BE2C (cell line): ENCODE measurements at places on chromosomes 12 and 14.

GRCh38 chr12:10205220-10205807 is 7.4 kb upstream of the GABARAPL1 start:
- no peak for DNase-seq

DNA sequence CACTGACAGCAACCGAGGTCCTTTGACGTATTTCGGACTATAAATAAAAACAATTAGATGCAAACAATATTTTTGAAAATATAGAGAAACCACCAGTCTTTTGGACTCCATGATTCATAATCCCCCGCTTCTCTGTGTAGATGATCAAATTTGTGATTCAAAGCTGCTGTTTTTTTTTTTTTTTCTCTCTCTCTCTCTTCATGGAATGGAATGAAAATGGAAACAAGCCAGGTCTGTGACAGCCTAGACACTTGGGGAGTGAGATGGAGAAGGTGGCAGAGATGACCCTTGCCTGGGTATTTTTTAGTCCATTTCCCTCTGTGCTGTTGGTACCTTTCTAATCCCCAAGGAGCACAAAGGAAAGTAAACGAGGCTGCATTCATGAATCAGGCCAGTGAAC is 248.5 kb downstream of the GLT1D1 start:
- DNase-seq = no peak

DNA sequence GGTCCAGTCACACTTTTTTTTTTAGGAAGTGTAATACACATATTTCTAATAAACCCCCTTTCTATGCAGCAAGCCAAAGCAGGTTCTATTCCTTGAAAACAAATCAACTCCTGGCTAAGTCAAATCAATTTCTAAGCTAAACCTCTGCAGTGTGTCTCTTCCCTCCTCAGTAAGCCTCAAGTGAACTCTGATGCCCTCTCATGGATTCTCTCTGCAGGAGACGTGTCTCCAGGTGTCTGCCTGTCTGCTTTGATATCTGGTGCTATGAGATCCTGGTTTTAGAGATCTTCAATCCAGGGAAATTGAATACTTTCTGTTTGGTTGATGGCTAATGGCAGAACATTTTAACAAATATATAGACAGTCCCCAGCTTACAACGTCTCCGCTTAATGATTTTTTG is 791.7 kb downstream of the AACS start:
- DNase-seq = no peak

DNA sequence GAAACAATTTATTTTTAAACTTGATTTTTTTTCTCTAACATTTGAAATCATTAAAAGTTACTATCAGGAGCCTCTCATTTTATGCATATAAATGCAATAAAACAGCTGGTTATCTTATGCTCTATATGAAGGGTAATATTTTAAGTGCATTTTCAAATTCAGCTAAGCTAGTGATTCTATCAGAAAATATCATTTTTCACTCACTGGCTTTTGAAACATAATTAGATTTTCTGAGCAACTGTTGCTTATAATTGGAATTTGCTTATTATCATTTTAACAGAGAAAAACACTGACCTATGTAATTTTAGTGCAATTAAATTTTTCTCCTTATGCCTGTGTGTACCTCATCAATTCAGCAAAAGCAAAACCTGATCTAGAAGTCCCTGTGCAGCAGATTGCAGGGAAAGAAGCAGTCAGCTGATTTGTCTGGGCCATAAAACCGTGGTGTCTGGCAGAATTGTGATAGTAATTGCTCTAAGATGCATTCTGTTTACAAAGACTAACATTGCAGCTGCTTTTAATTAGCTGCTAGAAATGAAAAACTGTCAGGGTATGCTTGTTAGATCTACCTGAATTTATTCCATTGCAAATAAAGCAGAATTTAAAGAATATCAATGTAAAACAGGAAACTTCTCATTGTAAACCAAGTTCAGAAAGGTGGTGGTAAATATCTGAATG is 75.0 kb downstream of the BICD1 start:
- DNase-seq = peak; percentile 39

DNA sequence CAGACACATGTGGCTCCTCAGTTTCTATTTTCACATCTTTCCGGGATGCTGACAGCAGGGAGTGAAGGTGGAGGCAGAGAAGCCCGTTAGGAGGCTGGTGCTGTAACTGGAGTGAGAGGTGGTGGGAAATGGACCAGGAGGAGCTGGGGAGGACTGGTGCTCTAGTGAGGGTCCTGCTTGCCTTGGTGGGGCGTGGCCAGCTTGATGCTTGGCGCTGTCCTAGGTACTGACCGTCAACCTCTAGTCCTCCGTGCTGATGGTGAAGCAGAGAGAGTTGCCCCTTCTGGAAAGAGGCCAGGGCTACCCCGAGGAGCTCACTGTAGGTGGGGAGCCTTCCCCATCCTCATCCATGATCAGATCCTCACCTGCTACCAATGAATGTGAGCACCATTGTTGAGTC is 1.4 kb downstream of the TRMT61A start:
- no peak for DNase-seq

GRCh38 chr14:54715239-54715638 is 148.3 kb downstream of the SAMD4A start:
- DNase-seq = no peak

DNA sequence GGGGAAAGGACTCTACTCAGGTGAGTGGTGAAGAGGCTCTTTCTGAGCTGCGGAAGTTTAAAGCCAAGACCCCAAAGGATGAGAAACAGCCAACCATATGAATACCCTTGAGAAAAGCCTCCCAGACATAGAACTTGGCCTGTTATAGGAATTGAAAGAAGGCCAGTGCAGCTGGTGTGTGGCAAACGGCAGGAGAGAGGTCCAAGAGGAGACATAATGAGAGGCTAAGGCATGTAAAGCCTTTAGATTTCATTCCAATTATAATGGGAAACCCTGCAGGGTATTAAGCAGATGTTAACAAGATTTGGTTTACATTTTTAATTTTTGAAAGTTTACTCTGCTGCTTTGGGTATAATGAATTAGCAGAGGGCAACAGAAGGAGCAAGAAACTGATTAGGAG is 552.1 kb upstream of the FBXO33 start:
- no peak for DNase-seq

GRCh38 chr12:13345722-13346121 is 149.2 kb downstream of the EMP1 start:
- DNase-seq = no peak

GRCh38 chr12:24553259-24553658 is 395.6 kb downstream of the BCAT1 start:
- DNase-seq = no peak

DNA sequence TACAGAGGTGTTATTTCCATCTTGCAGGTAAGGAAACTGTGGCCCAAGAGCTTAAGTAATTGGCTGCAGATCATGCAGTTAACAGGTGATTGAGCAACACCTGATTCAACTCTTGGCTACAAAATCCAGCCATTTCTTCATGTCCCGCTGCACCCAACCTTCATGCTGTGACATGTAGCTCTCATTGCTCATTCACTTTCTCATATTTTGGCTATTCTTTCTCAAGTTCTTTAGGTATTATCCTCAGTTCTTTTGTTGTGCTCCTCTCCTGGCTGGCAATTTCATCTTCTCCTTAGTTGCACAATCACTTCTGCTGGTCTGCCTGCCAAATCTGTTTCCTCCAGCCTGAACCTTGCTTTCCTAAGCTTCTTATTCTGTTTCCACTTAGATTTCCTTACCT is 300.8 kb downstream of the SSPN start:
- no peak for DNase-seq

DNA sequence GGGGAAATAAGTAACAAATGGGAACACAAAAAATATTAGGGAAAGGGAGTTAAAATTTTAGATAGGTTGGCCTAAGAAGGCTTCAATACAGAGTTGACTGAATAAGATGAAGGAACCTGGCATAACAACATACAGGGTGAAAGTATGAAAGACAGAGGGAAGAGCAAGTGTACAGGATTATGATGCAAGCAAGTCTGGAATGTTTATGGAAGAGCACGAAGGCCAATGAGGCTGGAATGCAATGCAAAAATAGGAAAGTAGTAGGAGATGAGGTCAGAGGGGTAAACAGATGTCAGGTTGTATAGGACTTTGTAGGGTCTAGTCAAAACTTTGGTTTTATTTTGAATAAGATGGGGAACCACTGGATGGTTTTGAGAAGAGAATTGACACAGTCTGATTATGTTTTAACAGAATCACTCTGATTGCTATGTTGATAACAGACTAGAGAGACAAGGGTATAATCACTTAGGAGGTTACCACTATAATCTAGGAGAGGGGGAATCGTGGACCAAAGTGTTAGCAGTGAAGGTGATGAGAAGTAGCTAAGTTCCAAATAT is 96.8 kb downstream of the OSBPL8 start:
- no peak for DNase-seq

- DNase-seq = no peak
Measured at GRCh38 chr14:89364316-89364715, 52.7 kb downstream of the FOXN3 start.

DNA sequence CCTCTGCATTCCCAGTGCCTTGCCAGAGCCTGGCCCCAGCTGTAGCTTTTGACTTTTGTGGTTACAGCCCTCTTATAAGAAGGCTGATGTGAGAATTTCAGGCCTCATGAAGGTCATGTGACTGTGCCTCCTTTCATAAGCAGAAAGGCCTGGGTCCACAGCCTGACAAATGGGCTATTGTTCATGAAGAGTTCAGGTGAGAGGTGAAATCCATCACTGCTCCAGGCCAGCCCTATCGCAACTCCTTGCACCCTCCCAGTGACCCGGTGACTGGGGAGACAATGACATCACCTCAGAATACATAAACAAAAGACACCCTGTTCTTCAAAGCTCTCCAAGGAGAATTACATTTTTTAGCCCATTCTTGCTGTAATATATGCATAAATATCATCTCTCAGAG is 321.5 kb downstream of the PCNX1 start:
- DNase-seq = no peak

- DNase-seq = no peak
Measured at GRCh38 chr12:99911081-99911480, 73.7 kb downstream of the ANKS1B start.

GRCh38 chr14:55482936-55483605 is 42.7 kb upstream of the TBPL2 start:
- DNase-seq = no peak

- DNase-seq = peak; percentile 39
Measured at GRCh38 chr12:30691122-30691879, 4.4 kb downstream of the IPO8 start.

DNA sequence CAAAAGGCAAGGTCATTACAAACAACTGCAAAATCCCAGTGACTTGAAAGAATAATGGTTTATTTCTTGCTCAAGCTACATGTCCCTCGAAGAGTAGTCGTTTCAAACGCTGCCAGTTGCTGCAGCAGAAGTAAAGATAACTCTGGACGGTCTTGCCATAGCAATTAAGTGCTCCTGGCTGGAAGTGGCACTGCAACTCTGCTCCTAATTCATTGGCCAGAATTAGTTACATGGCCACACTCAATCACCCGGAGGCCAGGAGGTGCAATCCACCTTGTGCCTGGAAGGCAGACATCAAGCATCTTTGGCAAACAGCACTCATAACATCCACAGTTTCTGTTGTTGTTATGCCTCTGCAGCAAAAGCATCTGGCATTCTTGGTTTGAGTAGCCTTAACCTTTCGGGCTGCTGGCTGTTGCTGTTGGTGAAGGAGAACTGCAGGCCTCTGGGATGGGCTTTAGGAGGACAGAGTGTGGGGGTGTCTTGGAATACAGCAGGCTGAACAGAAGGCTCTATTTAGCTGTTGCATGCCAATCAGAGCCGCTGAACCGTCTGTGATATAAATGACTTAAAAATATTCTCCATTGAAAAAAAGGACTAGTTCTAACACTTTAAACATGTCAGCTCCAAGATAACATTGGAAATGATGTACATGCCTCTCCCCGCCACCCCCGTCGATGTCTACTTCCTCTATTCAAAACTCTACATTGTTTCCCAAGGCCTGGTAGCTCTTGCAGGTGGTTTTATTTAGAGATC is 123.5 kb upstream of the DYRK2 start:
- no peak for DNase-seq

DNA sequence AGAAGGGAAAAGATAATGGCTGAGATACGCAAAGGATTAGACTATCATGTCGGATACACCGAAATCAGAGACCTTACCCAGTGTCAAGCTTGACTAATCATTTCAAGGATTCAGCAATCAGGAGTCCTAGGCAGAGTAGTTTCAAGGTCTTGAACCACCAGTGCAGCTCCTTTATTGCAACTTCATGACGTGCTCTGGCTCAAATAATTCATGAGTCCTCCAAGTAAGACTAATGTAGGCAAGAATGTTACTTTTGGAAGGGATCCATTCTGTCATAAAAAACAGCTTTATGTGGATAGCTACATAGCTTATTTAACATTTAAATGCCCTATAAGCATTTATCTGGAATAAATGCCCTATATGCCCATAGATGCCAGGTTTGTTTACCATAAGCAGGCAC is 123.2 kb downstream of the LMO3 start:
- DNase-seq = no peak

DNA sequence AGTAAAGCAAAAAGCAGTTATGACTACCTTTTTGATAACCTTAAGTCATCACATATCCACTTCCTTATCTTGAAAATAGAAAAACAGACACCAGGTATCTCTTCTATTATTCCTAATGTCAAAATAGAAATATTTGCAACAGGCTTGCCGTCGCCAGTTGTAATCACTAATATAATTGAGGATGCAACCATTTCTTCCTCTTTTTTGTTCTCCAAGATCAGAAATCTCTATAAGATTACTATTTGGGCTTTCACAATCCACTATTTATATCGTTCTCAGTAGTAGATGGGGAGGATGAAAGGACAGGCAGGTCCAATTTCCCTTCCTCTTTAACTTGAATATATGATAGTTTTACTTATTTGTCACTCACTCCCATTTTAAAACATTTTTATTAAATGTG is 130.2 kb upstream of the HMGA2 start:
- no peak for DNase-seq

DNA sequence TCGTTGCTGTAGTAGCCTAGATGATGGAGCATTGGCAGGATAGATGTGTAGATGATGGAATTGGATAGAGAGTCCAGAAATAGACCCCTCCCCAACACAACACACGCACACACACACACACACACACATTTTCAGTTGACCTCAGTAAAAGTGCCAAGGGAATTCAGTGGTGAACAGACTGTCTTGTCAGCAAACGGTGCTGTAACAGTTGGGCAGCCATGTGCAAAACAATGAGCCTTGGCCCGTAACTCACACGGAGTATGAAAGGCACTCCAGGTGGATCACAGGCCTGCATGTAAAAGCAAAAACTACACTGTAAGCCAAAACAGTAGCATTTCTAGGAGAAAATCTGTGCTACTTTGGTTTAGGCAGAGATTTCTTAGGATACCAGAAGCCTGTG is 87.8 kb downstream of the DDX51 start:
- no peak for DNase-seq

DNA sequence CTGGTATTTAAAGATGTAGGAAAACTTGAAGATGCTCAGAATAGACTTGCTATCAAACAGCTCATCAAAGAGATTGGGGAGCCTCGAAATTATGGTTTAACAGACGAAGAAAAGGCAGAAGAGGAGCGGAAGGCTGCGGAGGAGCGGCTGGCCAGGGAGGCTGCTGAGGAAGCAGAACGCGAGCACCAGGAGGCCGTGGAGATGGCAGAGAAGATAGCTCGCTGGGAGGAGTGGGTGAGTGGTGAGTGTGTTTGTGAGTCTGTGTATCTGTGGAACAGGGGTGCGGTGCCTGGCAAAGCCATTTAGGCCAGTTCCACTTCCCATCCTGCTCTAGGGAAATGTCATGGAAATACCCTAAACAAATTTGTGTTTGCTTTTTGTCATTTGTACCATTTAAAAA is 19.2 kb upstream of the PAPOLA start:
- DNase-seq = peak; percentile 35

GRCh38 chr12:68435816-68436215 is 103.7 kb upstream of the MDM1 start:
- no peak for DNase-seq

GRCh38 chr12:67754933-67755697 is 106.6 kb downstream of the DYRK2 start:
- DNase-seq = no peak
